ENCODE measurements at places on chromosomes 13 and 19.

DNA sequence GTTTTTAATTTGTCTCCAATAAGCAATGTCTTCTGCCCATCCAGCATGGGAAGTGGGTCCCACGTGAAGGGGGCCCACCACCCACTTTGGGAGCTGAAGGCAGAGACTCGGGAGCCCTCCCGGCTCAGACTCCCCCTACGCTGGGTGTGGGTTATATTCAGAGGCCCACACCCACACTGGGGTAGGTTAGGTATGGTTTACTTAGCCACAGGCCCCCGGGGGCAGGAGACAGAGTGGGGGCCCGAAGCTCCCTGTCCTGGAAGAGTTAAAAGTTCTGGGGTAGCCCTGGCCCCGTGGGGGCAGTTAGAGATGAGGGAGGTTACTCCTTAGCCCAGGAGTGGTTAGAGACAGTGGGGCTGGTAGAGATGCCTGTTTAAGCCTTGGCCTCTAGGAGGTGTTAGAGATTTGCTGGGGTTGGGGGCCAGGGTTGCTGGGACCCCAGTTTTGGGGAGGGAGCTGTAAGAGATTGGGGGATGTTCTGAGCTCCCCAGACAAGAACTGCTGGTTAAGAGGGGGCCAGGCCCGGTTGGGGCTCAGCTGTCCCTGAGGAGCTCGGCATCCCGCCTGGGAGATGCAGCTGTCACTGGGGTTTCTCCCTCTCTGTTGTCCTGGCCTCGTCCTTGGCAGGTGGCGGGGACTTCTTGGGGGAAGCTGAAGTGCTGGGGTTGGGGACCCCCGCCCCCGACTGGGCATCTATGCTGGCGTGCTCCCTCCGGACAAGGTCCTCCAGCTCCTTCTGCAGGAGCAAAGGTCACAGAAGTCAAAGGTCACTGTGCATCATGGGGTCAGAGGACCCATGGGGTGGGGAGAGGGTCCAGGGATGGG is 712 bp upstream of the RINL start:
- no peak for DNase-seq

GRCh38 chr19:5691822-5692722 is 2.0 kb downstream of the RPL36 start:
- no peak for DNase-seq

DNA sequence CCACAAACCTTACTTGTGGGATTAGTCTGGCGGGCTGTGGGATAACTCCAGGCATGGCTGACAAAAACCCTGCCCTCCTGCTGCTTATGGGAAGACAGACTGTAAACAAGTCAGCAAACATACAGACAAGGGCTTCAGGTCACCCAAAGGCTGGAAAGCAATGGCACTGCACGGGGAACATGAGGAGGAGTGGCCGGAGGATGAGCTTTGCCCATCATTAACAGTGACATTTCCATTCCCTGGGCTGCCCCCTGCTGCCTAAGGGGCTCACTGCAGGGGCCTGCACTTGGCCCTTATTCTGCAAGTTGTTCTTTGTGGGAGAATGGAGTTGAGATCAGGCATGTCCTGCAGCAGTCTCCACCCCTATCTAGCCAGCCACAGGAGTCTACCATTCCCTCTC is 91.3 kb downstream of the UQCRFS1 start:
- no peak for DNase-seq

GRCh38 chr19:8500158-8500557 is 2.3 kb downstream of the PRAM1 start:
- DNase-seq = no peak

Data from HepG2 (cell line).